ENCODE measurements at places on chromosomes 3 and 15.

DNA sequence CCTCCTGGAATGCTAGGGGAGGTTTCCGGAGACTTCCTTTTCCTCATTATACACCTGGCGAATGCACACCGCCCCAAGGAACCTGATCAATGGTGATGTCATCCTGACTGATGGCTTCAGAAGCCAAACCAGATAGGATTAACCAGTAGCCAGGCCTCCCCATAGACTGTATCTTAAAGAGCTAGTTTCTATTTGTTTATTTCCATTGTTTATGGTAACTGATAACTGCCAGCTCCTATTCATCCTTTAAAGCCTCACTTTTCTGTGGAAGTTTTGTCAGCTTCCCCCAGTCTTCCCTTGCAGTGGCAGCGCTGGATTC, at the start of gene MKRN2OS:
Gene MKRN2OS, minus strand, starts transcription at position 27 of the 319 bp plus-strand sequence. CDS start 35 bp downstream, outside the sequence.
- DNase-seq, result no peak

DNA sequence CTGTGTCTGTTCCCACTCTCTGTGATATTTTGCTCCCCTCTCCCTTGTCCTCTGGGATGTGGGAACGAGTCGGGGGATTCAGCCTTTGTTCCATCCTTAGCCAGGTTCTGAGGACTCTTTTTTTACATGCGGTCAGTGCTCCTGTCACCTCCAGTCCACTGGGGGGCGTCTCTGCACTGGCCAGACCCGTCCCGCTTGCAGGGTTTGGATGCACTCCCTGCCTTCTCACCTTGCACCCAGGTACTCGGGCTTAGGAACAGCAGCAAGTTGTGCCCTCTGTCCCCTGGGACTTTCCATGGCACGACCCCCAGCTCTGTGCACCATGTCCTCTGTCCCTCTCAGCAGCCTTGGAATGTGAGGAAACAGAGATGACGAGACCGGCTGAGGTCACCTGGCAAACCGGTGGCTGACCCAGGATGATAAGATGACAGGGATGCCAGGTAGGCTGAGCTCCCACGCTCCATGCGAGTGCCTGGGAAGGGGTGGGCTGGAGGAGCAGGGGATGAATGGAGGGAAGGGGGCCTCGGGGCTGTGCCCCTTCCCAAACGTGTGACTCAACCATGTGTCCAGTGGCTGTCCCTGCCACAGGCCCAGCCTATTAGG, 27.3 kb upstream of the FGD5 start:
- peak; percentile 33 for DNase-seq

GRCh38 chr3:130488288-130488687, 28.7 kb upstream of the COL6A6 start:
- DNase-seq, result no peak

DNA sequence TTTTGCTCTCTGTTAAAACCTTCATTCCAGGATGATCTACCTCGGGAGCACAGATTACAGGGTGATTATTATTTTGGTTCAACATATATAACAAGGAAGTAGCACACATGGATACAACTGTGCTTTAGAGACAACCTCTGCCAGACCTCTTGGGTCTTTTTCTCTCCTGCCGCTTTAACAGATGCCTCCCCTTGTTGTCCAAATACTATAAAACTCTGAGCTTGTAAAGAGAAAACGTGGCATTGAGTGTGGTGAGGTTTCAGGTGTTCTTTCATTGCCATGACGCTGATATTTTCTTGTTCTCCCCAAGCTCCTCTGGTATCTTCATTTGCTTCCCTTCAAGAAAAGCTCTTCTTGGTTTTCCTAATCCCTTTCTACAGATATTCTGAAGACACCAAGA, 29.0 kb downstream of the BCL2L10 start:
- no peak for DNase-seq

- no peak for DNase-seq
Observed at GRCh38 chr15:91338766-91339165, 238.7 kb downstream of the SV2B start.

DNA sequence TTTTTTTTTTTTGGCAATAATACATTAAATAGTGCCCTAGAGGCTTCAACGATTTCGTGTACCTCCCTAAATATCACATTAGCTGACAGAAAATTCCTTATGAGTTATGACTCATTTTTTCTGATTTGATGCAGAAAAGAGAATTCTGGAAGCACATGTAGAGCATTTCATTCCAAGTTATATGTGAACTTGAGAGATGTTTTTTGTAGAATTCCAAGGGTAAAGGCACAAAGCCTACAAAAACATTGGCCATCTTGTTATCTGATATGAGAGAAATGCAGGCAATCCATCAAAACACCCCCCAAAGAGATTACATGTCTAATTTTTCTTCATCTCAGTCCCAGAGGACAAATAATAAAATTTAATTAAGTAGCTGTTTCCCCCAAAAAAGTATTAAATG, 6.7 kb upstream of the PFN2 start:
- no peak for DNase-seq

DNA sequence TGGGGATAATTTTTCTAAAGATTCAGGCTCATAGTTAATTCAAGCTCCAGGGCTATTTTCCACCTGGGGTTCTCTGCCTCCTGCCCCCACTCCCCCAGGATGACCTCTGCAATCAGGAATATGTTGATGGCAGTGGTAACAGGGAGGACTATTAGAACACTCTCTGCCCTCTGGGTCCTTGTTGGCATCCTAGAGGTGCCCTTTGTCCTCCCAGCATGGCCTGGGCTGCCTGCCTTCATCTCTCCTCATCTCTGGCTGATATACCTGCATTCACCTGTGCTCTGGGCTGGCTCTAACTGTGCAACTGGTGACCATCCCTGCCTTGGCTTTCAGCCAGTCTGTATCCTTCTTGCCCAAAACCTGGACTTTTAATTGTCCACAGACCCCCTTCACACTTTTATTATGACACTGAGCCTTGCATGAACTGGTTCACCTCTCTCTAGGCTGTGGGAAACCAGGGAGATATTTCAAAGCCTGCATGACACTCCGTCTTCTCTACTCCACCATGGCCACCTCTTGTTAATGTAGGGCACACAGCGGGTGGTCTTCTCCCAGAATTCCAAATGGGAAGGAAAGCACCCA, 199.8 kb downstream of the THSD4 start:
- DNase-seq, result no peak

Data from activated naive CD4-positive, alpha-beta T cell treated with Interleukin-2 at 50 U/mL for 16 hours (primary cell).